ENCODE measurements at places on chromosomes 4 and X.

- DNase-seq, result no peak
These were observed 6.0 kb upstream of the BMP2K start for GRCh38 chr4:78770091-78770642.

- no peak for DNase-seq
These were observed 394.1 kb downstream of the GALNTL6 start for GRCh38 chr4:172207258-172207657.

GRCh38 chr4:147689067-147689466, 5.1 kb upstream of the PRMT9 start:
- no peak for DNase-seq

DNA sequence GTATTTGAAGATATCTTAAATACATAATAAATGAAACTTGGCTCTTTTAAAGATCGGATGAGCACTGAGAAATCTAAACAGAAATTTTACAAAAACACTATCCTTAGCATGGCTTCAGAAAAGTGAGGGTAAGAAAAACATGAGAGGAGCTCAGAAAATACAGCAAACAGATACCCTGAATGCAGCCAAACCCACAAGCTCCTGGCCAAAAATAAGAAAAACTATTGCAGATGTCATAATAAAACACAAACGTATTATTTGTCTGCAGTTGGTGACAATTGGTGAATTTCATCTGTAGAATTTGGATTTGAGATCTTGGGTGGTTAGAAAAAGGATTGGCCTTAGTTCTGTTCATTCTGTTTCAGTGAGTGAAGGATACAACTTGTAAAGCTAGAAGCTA, 603.9 kb downstream of the INPP4B start:
- peak; percentile 17 for DNase-seq

All from fibroblast of mammary gland (primary cell).